ENCODE measurements at places on chromosomes 1 and 21.
A peak's percentile ranks its signal among the peaks of the same experiment; 100 is the strongest.

- DNase-seq, result no peak
Measured at GRCh38 chr1:228177721-228178710, 12.4 kb downstream of the IBA57 start.

GRCh38 chr1:2115702-2116341, 65.6 kb downstream of the PRKCZ start:
- no peak for DNase-seq

DNA sequence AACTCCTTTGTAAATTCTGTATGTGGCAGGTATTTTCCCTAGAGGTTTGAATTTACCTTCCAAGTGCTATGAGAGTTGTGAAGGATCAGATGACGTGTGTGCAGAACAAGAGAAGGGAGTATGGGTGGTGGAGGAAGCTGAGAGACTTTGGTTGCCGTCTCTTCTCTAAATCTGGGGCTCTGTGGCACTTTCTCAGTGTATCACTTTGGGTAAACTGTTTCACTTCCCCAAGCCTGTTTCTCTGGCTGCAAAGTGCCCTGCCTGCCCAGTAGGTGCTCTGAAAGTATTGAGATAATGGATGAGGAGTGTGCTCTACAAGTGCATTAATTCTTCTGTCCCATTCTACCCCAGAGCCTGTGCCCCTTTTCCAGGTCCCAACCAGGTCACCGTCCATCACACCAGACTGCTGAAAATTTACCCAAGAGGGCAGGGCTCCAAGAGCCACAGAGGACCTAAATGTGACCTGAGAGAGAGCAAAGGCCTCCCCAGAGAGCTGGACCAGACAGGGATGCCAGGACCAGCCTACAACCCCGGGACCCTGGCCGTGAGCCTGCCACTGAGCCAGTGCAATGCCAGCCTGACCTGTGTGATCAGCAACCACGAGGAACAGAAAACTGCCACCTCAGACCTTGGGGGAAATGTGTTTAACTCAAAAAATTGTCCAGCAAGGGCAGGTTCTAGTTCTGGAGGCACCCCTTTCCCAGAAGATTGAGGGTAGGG, 131.6 kb upstream of the ETV3 start:
- DNase-seq, result no peak

DNA sequence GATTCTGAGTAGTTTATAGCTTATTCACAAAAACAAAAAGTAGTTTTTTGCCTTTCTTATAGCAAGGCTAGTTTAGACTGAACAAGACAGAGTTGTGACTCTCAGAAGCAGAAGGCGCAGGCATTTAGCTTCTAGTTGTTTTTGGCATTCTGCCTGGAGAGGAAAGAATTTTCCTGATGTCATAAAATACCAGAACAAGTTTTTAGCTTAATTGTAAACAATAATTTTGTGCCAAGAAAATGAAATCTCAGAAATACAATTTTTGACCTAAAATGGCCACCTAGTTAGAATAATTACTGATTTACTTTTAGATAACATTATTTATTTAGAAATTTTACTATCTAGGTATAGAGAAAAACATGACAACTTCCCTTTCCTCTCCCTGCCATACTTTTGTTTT, 1.0 kb downstream of the DNAJB4 start:
- peak; percentile 6 for DNase-seq

- no peak for DNase-seq
Measured at GRCh38 chr1:78553859-78554258, 63.1 kb downstream of the PTGFR start.
